ENCODE measurements at places on chromosomes 7 and 10.

GRCh38 chr10:29618341-29619171 lies 16.2 kb downstream of the SVIL start:
- no peak for DNase-seq

DNA sequence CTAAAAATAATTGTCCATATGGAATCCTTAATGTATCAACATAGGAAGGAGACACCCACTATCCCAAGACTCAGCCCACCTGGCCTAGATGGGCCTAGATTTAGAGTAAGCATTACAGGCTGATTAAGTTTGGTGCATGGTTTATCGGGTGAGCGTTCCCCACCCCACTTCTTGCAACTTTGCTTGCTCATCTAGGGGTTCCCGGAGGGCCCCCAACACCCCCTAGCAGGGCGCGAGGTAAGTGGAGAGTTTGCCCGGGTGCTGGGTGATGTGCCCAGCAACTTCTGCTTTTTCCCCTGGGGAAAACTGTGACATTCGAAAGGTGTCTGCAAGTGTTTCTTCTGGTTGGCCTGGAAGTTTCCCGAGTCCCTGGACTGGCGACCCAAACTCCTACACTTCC lies 31.7 kb downstream of the SKIDA1 start:
- no peak for DNase-seq

DNA sequence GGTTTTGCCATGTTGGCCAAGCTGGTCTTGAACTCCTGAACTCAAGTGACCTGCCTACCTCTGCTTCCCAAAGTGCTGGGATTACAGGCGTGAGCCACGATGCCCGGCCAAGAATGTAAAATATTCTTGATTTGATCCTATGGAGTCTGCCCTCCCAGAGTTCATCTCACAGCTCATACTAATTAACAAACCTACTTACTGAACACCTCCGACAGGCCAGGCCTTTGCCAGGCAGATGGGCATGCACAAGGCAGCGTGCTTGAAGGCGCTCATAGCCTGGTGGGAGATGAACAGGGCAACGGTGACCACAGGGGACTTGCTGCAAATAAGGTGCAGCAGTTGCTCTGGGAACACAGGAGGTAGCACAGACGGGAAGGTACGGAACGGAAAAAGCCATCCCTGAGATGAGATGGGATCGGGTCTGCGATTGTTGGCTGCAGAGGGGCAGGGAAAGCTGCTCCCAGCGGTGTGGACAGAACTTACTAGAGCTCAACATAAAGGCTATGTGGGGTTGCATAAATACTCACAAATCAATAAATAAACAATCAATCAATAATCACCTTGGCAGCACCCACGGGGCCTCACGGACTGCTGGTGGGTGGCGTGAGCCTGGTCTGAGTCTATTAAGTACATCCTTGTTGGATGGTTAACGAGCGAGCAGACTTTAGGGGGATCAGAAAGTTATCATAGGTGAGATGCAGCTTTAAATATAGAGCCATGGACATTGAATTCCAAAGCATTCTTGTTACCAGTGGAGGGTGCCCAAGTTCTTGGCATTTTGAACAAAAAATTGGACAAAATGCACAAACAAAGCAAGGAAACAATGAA lies 4.7 kb downstream of the ACBD7 start:
- DNase-seq: no peak

GRCh38 chr7:133258174-133258573 lies 5.3 kb downstream of the EXOC4 start:
- DNase-seq: no peak

DNA sequence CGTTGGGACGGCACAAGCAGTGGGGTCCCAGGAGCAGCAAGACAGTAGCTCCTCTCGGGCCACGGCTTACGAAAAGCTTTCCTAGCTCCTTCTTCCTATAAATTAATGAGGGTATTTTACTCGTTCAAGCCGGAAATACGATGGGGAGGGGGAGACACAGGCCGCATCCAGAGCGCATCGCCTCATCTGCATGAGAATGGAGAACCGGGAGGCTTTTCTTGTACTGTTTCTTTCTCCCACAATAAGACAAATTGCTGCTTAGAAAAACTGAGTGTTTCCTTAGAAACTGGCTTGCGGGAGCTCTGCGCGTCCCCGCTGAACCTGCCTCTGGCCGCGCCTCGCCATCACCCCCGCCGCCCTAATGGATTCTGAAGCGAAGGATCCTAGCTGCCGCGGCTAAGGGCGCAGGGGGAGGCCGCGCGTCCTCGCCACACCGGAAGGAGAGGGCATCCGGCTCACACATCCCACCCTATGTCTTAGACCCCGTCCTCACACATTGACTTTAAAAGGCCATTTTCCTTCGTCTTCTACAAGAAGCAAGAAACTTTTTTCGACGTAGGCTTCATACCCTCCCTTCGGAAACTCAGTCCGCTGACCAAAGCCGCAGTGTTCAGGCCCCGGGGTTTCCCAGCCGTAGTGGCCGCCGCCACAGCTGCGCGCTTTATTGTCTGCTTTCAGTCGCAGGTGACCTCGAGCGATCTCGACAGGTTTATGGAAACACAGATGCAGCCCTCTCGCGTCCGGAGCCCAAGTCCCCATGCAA lies 8.8 kb downstream of the NXPH1 start:
- no peak for DNase-seq

DNA sequence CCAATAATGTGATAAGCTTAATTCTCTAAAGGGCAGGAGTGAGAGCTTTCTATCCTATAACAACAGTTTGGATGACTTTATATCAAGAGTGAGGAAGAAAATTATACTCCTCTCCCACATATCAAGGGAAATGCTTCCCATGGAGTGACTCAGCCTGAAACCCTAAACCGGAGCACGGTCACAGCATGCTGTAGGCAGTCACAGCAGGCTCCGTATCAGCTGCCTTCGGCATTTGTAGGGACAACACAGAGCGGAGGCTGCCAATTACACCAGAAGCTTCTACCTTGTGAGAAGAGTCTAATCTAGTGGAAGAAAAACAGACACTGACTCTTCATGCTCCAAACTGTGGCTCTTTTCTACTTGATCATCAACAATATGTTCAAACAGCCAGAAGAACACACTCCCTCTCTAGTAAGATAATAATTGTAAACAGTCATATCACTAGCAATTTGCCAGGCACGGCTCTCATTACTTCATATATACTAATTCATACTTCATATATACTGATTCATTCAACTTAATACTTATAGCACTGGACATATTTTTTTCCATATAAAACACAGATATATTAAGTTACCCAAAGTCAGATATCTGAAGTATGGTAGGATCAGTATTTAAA lies 65.9 kb downstream of the DGKB start:
- DNase-seq: no peak

- no peak for DNase-seq
These were observed 124.7 kb upstream of the CTBP2 start for GRCh38 chr10:125284875-125285597.

- DNase-seq: no peak
These were observed 25.6 kb downstream of the IRF5 start for GRCh38 chr7:128963327-128963757.

DNA sequence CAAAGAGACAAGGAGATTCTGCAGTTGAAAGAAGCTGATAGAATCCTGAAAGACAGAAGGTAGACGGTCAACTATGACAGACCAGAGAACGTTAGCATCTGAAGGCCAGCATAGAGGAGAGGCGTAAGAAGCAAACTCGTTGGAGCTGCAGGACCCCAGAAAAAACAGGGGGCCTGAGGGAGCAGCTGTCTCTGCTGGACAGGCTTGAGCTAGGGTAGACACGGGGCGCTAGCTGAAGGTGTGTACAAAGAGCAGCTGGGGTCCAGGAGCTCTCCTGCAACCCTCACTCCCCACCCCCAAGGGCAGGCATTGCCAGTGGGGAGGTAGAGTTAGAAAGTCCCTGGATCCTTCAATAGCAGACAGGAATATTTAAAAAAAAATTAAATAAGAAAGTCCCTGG lies 14.6 kb upstream of the GDI2 start:
- DNase-seq: no peak

- no peak for DNase-seq
These were observed 41.6 kb upstream of the FHIP2A start for GRCh38 chr10:114779803-114780576.

- no peak for DNase-seq
These were observed 49.4 kb downstream of the TRIL start for GRCh38 chr7:28908775-28909174.

DNA sequence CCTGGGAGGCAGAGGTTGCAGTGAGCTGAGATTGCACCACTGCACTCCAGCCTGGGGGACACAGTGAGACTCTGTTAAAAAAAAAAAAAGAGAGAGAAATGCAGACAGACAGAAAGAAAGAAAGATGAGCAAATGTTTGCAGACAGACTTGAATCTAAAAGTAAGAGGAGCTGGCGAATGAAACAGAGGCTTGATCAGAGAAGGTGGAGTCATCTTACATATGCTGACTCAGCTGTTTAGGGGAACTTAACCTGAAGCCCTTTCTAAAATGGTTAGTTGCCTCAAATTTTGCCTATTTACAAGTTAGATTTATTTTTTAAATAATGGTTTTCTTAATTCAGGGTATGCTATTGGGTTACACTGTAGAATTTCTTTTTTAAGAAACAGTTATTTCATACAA lies 5.4 kb downstream of the FAM171A1 start:
- no peak for DNase-seq
